Left colon (tissue), 2 donors: ENCODE measurements at places on chromosomes 4 and X.

DNA sequence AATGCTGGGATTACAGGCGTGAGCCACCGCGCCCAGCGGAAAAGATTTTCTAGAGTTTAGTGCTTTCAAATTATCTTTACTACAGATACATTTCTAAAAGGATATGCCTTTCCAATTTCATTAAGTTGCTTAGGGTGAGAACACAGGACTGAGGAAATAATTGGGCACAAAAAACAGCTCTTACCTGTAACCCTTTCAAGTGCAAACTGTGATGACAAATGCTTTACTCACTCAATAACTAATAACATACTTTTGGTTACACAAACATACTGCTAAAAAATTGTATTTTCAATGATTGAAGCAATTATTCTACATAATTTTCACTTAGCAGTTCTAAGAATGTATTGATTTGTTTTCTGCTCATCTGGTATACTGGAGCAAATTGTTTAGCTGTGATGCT lies 40.2 kb downstream of the PALLD start:
- no peak for DNase-seq

GRCh38 chr4:145058256-145058655 lies 39.7 kb downstream of the ANAPC10 start:
- DNase-seq: no peak

- no peak for DNase-seq
Observed at GRCh38 chr4:48939785-48940184, 33.2 kb upstream of the OCIAD2 start.

DNA sequence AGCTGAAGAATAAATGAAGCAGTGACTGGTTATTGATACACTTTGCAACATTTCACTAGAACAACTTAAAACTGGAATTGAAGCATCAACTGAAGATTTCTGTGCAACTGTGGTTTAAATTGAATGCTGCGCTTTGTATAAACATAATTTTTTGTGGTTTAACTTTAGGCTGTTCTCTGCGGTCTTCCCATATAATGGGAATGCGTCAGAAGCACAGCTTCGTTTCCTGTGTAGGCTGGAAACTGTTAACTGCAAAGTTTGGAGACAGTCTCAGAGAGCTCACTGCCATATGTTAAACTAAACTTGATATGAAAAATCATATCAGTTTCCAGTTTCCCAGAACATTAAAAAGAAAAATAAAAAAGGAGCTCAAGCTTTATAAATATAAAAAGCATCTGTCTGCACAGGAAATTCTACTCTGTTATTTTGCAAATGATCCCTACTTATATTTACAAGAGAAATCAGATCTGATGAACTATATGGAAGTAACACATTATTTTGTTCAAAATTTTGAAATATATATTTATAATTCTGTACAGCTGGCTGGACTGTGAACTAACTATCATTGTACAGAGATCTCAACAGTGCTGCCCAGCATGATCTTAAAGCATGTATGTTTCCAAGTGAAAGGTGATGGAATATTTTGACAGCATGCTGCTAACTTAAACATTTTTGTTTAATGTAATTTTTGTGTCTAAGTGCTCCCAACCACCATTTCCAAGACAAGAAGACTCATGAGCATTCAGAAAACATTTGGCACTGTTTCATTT lies 139.9 kb downstream of the NDST3 start:
- no peak for DNase-seq

GRCh38 chr4:39543034-39543433 lies 15.8 kb upstream of the UGDH start:
- no peak for DNase-seq

GRCh38 chr4:76233529-76233928 lies 18.0 kb upstream of the FAM47E start:
- no peak for DNase-seq

DNA sequence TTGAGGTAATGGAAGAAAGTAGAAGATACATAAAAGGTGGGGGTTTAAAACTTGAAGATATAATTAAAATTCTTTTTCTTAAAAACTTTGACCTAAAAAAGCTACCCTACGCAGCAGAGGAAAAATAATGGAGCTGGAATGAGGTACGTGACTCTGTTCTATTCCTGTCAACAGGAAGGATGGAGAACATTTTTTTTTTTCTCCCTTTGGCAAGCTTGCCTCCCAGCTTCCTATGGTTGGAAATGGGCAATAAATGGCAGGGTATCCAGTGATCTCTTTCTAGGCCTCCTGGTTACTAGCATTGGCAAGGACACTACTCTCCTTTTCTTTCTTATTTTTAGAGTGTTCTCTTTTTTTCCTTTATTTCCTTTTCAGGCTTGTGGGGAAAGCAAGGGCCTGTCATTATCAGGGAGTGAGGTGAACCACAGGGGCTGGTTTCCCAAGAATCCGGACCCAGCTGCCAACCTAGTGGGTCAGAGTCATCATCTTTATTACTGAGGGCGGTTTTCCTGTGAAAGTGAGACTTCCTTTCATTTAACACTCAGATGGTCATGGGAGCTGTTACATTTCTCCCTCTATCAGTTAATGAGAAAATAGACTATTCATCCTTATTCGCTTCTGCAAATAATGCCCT lies 224.6 kb downstream of the SPRY1 start:
- no peak for DNase-seq

GRCh38 chrX:14125462-14125861 lies 95.8 kb upstream of the GEMIN8 start:
- DNase-seq: no peak

GRCh38 chrX:96002431-96002830 lies 682.2 kb upstream of the DIAPH2 start:
- no peak for DNase-seq

DNA sequence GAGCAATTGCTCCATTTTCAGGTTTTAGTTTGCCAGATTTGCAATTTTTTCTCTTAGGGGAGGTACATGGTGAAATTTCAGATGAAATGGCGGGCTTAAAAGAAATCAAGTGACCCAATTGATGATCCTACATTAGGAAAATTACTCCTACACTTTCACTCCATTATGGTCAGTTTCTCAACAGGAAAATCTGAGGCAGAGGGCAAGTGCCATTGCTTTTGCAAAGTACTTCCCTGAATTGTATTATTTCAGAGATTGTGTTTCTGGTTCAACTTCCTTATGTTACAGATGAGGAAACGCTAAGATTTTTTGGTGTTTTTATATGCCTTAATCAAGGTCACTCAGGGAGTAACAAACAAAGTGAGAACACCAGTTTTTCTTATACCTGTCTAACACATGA lies 302.2 kb downstream of the ARAP2 start:
- DNase-seq: no peak

DNA sequence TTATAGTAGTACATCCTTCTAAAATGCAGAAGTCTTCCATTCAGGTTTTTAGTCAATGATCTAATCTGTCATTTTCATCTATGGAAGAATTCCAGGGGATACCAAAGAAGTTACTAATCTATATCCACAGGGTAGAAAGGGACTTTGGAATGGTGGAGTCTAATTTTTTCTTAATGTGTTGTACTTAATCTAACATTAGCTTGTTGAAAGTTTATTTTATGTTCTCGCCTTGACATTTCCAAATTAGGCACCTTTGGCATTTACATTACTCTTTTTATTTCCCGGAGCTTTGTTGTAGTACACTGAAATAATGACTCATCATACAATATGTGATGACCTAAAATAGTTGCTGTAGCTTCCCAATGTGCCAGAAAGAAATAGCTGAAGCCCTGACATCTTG lies 91.5 kb downstream of the HTR2C start:
- DNase-seq: no peak

GRCh38 chr4:12458621-12459020 lies 1025.5 kb downstream of the RAB28 start:
- no peak for DNase-seq

- DNase-seq: no peak
Observed at GRCh38 chrX:104660092-104660491, 94.1 kb downstream of the IL1RAPL2 start.
